ENCODE measurements at places on chromosomes 1 and 21. TPM values are rescaled to one million over a fixed set of nuclear protein-coding genes. Genes with fewer than 3 reads are reported as not detected.

Gene CLDN19
- not detected for total RNA-seq

Gene ELOVL1
- 101 TPM for total RNA-seq

Gene WNT4
- not detected for total RNA-seq

DNA sequence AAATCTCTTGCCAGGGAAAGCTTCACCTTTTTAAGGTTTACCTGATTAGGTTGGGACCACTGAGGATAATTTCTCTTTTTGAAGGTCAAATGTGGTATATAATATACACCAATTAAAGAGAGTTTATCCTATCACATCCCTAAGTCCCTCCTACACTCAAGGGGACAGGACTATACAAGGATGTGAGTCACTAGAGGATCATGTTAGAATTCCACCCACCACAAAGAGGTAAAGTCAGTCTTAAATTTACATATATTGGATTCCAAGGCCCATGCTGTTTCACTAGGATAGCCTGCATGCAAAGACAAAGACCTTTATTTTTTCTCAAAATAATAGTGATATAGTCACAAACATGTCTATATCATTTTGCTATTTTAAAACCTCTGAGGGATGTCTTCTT lies 164.4 kb downstream of the GIPC2 start:
- H3K4me1 ChIP-seq = no peaks in the 10 kb centered on the region
- no peaks in the 10 kb centered on the region for H3K27me3 ChIP-seq
- no peak for DNase-seq

DNA sequence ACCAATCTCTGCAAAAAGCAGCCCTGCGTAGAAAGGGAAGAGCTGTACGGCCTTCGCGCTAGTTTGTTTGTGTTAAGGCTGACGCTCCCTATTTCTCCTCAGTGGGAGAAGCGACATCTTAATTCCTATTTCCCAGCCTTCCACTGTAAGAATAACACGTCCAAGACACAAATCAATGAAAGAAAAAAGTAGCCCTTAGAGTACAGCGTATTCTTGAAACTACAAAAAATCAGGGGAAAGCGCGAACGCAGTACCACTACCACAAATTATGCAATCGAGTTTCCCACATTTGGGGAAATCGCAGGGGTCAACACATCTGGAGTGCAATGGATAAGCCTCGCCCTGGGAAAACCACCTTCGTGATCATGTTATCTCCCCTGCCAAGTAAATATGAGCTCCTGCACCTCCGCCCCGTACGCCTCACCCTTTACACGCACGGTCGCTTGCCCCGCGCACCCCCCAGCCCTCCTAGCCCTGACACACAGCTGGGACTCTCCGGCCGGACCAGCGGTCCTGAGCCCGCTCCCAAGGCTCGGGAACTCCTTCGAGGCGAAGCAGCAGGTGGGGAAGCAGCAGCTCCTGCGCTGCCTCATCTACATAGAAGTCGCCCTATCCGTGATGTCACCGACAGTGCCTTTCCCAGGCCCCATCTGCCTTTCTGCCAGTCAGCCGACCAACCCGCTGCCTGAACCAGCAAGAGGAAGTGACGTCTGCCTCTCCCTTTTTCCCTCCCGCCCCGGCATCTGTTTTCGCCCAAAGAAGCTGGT lies 94.7 kb downstream of the PPIAL4G start:
- no peaks in the 10 kb centered on the region for H3K36me3 ChIP-seq
- H3K4me3 ChIP-seq = peak overlapping the region; percentile 96
- H3K27ac ChIP-seq = peak overlapping the region; percentile 99
- peaks cover 12% of the 10 kb centered on the region for H3K4me1 ChIP-seq
- H3K27me3 ChIP-seq = no peaks in the 10 kb centered on the region
- peak; percentile 93 for DNase-seq

DNA sequence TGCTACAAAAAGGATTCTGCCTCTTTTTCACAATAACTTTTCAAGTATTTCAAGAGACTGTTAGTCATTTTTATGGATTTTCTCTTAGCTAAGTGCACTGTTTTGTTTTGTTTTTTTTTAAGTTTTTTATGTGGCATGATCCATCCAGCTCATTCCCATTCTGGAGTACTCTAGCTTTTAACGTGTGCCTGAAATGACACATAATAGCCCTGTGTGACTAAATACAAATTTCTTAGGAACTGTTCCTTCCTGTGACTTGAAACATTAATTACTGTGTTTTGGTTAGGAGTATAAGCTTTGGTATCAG lies 143.9 kb downstream of the HS2ST1 start:
- no peak for DNase-seq
- H3K27ac ChIP-seq = no peak overlapping the region
- H3K36me3 ChIP-seq = no peaks in the 10 kb centered on the region
- H3K4me1 ChIP-seq = peaks cover 18% of the 10 kb centered on the region
- no peaks in the 10 kb centered on the region for H3K27me3 ChIP-seq

- H3K36me3 ChIP-seq = no peaks in the 10 kb centered on the region
- H3K27ac ChIP-seq = no peak overlapping the region
- no peak overlapping the region for H3K4me3 ChIP-seq
- peaks cover 18% of the 10 kb centered on the region for H3K4me1 ChIP-seq
Measured at GRCh38 chr21:33067043-33067442, 2.9 kb upstream of the OLIG1 start.

DNA sequence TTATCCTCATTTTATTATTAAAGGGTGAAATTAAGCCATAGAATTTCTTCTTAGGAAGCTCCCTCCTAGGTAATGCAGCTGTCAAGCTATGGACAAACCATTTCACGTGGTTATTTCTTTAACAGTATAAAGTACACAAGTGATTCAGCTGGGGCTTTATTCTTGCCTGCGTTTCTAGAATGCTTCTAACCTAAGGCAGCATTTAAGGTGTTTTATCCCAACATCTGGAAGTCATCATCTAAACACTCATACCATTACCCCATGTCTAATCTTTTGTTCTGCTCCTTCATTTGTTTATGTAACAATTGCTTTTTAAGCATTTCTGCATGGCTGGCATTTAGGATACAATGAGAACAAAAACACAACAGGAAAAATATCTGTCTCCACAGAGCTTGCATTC lies 829.2 kb upstream of the ADAMTS5 start:
- no peaks in the 10 kb centered on the region for H3K4me1 ChIP-seq
- no peaks in the 10 kb centered on the region for H3K27me3 ChIP-seq
- DNase-seq = no peak
- no peaks in the 10 kb centered on the region for H3K36me3 ChIP-seq
- no peak overlapping the region for H3K4me3 ChIP-seq

- DNase-seq = no peak
- H3K27ac ChIP-seq = no peak overlapping the region
- H3K4me3 ChIP-seq = no peak overlapping the region
- no peaks in the 10 kb centered on the region for H3K4me1 ChIP-seq
- peaks cover 10% of the 10 kb centered on the region for H3K27me3 ChIP-seq
- H3K36me3 ChIP-seq = no peaks in the 10 kb centered on the region
Measured at GRCh38 chr1:174074757-174075156, 52.6 kb upstream of the RC3H1 start.

DNA sequence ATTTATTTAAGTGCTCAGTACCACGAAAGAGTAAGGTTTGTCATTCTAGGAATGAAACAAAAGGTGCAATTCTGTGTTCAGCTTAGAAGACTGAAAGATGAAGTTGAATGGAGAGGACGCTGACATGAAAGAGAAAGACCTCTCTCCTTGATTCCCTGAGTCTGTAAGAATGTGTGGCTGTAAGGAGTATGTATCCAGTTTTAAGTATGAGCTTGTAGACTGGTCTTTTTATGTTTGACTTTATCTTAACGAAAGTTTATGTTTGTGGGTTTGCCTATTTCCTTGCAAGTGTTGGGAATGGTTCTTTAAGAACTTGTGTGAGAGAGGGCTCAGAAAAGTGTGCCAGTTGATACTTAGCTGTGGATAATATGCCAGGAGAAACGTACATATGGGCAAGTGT lies 1.4 kb downstream of the CHD1L start:
- H3K4me3 ChIP-seq = peak overlapping the region; percentile 85
- H3K4me1 ChIP-seq = peaks cover 41% of the 10 kb centered on the region
- H3K27ac ChIP-seq = peak overlapping the region; percentile 45
- H3K36me3 ChIP-seq = peaks cover 4% of the 10 kb centered on the region
- peaks cover 8% of the 10 kb centered on the region for H3K27me3 ChIP-seq
- no peak for DNase-seq

DNA sequence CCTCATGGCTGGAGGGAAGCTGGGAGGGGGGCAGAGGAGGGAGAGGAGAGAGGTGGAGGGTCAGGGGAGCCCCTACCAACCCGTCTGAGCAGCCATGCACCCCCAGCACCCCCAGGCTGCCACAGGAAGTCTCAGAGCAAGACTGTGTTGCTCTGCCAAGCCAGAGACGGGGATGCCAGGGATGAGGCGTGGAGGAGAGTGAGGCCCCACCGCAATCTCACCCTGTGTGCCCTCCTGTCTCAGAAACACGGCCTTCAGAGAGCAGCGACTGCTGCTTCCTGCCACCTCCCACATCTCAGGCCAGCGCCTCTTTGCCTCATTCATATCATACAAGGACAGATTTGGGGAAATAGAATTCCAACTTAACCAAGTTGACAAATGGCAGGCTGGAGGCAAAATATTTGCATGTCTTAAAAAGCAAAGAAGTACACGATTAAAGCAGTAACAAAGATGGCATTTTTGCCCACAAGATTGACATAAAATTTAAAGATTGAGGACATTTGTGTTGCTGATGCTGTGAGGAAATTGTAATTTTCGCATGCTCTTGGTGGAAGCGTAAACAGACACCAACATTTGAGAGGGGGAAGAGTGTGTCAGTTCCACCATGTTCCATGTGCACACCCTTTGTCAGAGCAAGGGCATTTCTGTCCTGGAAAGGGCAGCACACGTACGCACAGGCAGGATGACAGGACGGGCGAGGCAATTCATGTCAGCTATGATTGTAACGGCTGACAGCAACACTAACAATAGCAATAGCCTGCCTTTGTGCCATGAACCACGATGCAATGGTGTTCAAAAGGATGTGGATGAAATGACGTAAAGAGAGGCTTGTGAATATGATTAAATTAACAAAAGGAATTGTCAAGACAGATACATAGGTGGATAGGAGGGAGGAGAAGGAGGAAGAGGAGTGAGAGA lies 59.0 kb upstream of the BACE2 start:
- no peaks in the 10 kb centered on the region for H3K36me3 ChIP-seq
- H3K27ac ChIP-seq = no peak overlapping the region
- no peak for DNase-seq

DNA sequence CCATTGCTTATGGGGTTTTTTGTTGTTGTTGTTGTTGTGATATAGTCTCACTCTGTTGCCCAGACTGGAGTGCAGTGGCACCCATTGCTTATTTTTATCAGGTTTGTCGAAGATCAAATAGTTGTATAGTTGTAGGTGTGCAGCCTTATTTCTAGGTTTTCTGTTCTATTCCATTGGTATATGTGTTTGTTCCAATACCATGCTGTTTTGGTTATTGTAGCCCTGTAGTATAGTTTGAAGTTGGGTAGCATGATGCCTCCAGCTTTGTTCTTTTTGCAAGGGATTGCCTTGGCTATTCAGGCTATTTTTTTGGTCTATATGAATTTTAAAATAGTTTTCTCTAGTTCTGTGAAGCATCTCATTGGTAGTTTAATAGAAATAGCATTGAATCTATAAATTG lies 11.6 kb downstream of the ZNF678 start:
- H3K36me3 ChIP-seq = peaks cover 49% of the 10 kb centered on the region
- H3K27ac ChIP-seq = no peak overlapping the region
- H3K4me1 ChIP-seq = peaks cover 28% of the 10 kb centered on the region
- no peaks in the 10 kb centered on the region for H3K27me3 ChIP-seq

DNA sequence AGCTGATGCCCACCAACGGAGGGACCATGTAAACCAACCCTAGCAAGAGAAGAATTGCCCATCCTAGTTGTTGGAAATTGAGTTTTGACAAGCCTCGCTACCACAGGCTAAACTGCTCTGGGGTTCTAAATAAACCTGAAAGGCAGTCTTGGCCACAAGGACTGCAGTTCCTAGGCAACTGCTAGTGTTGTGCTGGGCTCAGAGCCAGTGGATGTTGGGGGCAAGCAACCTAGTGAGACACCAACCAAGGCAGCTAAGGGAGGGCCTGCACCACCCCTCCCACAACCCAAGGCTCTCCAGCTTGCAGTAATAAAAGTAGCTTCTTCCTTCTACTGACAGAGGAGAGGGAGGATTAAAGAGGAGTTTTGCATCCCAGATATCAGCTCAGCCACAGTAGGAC lies 102.4 kb upstream of the PKN2 start:
- no peaks in the 10 kb centered on the region for H3K36me3 ChIP-seq
- H3K27me3 ChIP-seq = peaks cover 12% of the 10 kb centered on the region
- no peaks in the 10 kb centered on the region for H3K4me1 ChIP-seq
- H3K4me3 ChIP-seq = no peak overlapping the region

DNA sequence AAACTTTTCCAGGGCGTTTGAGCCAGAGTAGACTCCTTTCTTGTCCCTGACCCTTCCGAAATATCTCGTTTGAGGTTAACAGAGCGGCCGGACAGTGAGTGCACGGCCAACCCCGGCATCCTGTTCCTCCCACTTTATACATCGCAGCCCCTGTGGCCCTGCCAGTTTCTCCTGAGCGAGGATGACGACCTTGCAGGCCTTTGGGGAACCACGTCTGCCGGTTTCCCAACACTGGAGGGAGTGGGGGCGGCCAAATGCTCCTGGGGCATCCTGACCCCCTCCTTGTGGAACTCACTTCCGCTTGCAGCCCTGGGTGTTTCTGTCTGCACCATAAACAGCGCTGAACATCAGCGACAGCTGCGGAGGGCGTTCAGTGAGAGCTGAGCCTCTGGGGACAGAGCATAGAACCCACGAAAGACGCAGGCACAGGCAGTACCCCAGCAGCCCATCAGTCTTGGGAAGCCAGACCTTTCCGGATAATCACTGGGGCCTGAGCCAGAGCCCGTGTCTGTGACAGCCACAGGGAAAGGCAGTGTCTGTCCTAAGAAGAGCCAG lies 4.8 kb upstream of the KCNAB2 start:
- no peak for DNase-seq
- H3K4me1 ChIP-seq = peaks cover 43% of the 10 kb centered on the region
- H3K36me3 ChIP-seq = no peaks in the 10 kb centered on the region

- H3K36me3 ChIP-seq = peaks cover 10% of the 10 kb centered on the region
- peaks cover 1% of the 10 kb centered on the region for H3K4me1 ChIP-seq
- no peak overlapping the region for H3K4me3 ChIP-seq
- no peak for DNase-seq
- H3K27me3 ChIP-seq = peaks cover 64% of the 10 kb centered on the region
Measured at GRCh38 chr1:148309940-148310500, 157.9 kb upstream of the NBPF11 start.

DNA sequence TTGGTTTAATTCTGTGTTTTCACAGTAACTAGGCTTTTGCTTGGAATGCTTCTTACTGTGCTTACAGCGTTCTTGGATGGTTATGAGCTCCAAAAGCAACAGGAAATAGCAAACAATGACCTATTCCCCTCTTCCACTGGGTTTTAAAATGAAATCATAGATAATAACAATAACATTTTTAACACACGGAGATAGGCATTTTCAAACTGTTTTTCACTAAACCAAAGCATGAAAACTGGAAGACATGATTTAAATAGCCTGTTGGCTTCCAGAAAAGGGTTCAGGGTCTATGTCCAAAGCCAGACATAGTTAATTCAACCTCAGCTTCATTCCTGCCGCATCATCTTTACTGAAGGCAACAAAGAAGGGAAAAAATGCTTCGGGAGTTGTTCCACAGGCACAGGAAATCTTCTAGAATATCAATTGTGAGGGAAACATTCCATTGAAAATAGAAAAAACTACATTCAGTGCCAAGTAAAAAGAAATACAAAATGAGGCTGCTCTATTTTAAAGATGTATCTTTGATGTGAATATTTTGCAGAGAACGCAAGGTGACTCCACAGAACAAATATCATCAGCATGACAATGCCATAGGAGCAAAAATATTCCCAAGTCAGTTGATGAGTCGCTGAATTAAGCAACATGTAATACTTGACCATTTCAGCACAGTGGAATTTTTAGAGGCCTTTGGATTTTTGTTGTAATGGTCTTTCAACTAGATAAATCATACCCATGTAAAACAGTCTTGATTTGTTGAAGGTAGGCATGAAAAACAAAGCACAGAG lies 80.7 kb downstream of the NID1 start:
- peaks cover 17% of the 10 kb centered on the region for H3K27me3 ChIP-seq
- DNase-seq = no peak
- H3K4me1 ChIP-seq = no peaks in the 10 kb centered on the region
- no peak overlapping the region for H3K4me3 ChIP-seq
- no peak overlapping the region for H3K27ac ChIP-seq

Measured in natural killer cell treated with Interleukin-12 subunit alpha and Interleukin-12 subunit beta and Interleukin-15 and Interleukin-18, amount 100 ng/mL, for 72 hours (primary cell).